ENCODE measurements at places on chromosomes 1 and 21. TPM values are rescaled to one million over a fixed set of nuclear protein-coding genes. Genes with fewer than 3 reads are reported as not detected.

- no peak for DNase-seq
These were observed 35.1 kb downstream of the RABGAP1L start for GRCh38 chr1:174194461-174194860.

The ATP1B1 gene
- polyA plus RNA-seq: 32.8 TPM

DNA sequence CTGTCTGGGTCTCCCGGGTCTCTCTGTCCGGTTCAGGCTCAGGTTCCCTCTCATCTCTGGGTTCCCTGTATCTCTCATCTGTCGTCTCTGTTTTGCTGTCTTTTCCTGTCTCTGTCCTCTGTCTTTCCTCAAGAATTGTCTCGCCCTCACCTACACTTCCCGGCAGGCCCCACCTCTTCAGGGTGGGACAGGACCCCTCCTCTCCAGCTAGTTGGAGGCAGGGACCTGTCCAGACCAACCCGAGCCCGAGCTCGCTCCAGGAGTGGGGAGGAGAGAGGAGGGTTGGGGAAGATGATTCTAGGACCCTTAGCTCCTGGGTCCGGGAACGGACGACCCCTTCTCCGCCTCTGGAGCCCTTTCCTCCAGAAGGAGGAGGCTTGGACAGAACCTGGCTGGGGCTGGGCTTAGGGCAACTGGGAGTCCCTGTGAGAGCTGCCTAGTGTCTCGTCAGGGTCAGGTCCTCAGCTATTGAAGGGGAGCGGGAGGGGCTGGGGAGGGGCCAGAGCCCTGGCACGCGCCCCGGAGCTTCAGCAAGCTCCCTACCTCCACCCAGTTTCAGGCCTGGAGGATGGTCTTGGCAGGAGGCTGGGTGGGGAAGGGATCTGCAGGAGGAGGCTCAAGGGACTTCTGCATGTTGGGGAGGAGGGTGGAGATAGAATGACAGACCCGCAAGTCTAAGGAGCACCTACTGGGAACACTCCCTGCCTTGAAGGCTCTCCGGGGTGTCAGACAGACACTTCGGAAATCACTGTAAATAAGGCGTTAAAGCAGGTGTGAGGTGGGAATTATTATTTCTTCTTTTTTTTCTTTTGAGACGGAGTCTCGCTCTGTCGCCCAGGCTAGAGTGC is 26.3 kb upstream of the EPB41 start:
- DNase-seq: no peak

DNA sequence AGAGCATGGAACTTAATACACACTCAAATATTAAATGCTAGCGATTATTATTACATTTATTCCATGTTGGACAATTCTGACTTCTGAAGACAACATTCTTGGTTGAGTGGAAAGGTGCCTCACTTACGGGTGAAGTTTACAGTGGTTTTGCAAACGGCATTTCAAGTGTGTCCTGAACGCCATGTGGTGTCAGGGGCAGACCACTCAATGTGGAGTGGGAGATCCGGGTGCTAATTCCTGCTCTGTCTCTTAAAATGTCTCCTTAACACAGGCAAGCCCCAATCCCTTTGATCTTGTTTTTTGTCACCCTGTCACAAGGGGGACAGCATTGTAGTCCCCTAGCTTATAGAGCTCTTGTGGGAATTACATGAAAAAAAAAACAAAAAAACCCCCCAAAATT is 5.6 kb upstream of the TDRD10 start:
- no peak for DNase-seq

DNA sequence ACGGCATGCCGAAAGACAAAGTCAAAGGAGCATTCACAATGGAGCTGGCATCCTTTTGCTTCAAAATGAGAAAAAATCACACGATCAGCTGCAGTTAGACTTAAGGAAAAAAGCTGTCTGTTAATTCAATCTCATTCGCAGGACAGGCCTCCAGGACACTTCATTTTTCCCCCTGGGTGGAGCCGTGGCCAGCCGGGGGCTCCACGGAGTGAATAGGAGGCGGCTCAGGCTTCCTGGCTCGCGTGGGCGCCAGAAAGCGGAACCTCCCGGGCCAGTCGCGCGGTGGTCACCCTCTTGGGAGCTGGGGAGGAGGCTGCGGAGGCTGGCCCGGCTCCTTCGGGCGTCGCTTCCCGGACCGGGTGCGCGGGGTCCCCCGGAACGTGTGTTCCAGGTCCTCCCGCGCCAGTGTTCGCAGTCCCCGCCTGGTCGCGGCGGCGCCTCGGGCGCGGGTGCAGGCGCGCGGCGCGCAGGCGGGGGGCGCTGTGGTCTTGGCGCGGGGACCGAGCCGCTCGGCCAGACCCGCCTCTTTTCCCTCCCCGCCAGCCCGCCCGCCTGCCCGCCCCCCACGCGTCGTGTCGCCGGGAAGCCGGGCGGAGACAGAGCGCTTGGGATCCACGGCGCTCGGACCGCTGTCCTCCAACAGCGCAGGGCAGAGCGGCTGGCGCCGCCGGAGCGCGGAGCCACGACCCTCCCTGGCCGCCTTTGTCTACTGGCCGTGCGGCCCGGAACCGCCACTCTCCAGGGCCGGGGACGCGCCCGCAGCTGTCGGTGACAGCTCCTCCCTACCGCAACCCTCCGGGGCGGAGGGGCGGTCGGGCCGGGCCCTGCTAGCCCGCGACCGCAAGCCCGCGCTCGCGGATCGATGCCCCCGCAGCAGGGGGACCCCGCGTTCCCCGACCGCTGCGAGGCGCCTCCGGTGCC is at the start of gene RHOU:
Gene RHOU, plus strand, starts transcription at position 599 of the 921 bp plus-strand sequence. Its CDS starts 264 bp downstream, at position 863.
- no peak for DNase-seq

- no peak for DNase-seq
These were observed 11.7 kb downstream of the ADAMTS1 start for GRCh38 chr21:26833460-26833939.

GRCh38 chr1:36737767-36738166 is 255.1 kb upstream of the CSF3R start:
- no peak for DNase-seq

DNA sequence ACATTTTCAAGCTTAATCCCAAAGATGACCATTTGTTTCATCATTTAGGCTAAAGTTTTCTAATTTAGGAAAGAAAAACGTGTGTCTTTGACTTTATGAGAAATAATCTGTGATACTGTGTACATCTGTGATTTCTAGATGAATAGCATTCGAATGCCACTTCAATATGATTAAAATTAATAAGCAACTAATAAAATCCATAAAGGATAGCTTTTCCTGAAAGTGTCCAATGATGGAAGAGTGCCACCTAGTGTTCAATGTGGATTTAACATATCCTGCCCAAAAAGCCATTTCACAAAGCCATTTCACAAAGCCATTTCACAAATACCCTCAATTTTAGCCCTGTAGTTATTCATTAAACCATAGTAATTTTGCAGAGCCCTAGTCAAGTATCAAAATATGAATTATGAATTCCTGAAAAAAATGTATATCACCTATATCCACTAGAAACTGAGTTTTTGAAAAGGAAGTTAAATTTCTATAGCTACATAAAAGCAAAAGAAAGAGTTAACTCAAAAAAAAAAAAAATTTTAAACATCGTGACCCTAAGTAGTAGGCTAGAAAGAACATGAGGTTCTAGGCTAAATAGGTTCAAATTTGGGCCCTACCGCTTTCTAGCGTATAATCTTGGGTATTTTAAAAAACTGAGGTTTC is 19.1 kb downstream of the NME7 start:
- DNase-seq: no peak

GRCh38 chr1:15409388-15410222 is at the start of gene EFHD2:
TSS of gene EFHD2 (plus strand) at chr1:15409888. CDS start at chr1:15409972, 84 bp downstream.
- no peak for DNase-seq

DNA sequence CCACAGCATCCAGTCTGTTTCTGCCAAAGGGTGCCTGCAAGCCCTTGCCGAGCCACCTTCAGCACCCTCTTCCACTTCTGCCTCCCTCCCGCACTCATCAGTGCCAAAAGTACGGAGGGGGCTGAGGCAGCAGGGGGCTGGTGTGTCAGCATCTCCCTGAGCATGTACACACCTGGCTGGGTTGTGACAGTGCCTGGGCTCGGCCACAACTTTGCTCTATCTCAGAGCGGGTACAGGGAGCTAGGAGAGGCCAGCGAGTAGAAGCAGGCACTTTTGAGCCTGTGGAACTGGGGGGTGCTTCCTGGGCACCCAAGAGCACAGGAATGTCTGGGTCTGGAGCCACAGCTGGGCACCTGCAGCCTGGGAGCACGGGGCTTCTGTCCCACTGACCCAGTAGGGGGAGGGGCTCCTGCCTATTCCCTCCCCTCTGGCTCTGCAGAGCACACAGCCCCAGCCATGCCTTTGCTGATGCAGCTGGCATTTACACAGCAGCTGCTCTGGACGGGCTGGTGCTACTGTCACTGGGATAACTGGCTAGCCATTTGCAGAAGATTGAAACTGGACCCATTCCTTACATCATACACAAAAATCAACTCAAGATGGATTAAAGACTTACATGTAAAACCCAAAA is 319.8 kb upstream of the RRP15 start:
- DNase-seq: no peak

The SUSD4 gene
- 1.6 TPM for polyA plus RNA-seq

- no peak for DNase-seq
These were observed 10.1 kb downstream of the DIPK1A start for GRCh38 chr1:92951141-92951582.

The FCRLA gene
- polyA plus RNA-seq: 3.0 TPM

The S100B gene
- not detected for polyA plus RNA-seq

DNA sequence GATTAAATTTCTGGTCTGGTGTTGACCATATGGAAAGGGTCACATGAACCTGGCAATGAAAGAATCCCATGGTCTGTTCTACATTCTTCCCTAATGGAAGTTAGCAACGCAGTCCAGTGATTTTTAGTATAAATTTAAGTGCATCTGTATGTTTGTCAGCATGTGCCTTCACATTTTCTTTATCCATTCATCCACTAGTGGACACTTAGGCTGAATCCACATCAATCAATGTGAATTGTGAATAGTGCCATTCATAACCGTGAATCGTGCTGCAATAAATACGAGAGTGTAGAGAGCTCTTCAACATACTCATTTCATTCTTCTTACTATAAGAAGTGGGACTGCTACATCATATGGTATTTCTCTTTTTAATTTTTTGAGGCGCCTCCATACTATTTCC is 12.7 kb upstream of the IFI16 start:
- DNase-seq: no peak
